Posterior vena cava (tissue), 2 donors: ENCODE measurements at places on chromosomes 3 and 15. TPM values are rescaled to one million over a fixed set of nuclear protein-coding genes. Genes with fewer than 3 reads are reported as not detected.

The LHFPL4 gene
- total RNA-seq, result not detected

The COL7A1 gene
- total RNA-seq, result 4.2 TPM

- no peak for DNase-seq
Measured at GRCh38 chr3:158354713-158355112, 216.3 kb upstream of the MLF1 start.

The PARP15 gene
- total RNA-seq, result 2.5 TPM

The IGSF10 gene
- 5.7 TPM for total RNA-seq

DNA sequence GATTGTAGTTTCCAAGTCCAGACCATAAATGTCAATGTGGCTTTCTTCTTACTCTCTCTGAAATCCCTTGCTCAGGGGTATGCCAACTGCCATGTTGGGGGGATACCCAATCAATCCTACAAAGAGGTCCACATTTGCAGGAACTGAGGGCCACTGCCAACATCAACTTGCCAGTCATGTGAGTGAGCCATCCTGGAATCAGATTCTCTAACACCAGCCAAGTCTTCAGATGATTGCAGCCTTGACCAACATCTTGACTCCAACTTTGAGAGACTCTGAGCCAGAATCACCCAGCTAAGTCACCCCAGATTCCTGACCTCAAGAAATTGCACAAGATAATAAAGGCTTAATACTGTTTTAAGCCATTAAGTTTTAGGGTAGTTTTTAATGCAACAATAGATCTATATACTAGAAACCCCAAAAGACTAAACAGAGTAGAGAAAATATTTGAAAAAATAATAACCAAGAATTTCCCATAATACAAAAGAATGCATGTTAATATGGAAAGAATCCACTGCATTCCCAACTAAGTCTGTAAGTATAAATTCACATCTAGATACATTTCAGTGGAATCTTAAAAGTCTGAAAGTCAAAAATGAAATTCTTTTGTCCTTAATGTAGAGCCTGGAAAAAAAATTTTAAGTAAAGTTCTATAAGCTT, 22.4 kb downstream of the ISG20 start:
- DNase-seq, result no peak

DNA sequence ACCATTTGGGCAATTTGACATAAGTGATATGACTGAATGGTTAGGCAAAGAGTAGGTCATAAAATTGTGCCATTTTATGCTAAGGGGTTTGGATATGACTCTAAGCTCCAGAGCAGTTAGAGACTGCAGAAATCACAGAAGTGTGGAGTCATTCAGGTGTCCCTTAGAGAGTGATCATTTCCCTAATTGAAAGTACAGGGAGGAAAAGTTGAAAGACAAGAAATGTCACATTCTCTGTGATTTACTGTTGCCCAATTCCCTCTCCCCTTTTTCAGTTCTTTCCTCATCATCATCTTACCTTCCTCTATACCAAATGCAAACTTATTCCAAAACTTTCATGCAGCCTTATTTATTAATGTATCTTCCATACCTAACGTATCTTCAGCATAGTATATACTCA, 2.7 kb upstream of the GOLGB1 start:
- no peak for DNase-seq

- no peak for DNase-seq
Measured at GRCh38 chr15:33013827-33014445, 180.6 kb downstream of the FMN1 start.

DNA sequence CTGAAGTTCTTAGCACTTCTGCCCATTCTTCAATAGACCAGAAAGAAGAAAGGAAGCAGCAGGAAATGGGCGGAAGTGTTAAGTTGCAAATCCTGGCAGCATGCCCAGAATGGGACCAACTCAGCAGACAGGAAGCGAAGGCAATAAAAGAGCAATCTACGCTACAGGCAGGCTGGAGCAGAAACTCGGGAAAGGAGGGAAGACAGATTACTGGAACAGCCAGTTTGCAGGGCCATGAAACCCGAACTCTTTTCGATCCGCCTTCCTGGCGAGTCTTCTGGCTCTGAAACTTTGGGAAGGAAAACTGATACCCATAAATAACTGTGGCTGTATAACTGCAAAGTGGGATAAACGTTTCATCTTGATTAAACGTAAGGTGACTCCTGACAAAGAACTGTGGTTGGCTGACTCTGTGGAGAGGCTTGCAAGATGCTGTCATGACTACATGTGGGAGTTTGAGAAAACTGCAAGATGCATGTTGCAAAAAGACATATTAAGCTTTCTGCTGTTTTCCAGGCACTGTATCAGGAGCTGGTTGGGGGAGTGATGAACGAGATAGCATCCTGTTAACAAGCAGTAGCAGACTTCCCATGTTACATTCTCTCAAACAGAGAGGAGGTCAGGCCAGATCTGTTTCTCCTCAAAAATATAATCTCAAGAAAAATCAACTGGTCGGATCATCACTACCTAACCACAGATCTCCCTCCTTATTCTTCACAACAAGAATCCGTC, 67.8 kb downstream of the FMN1 start:
- peak; percentile 89 for DNase-seq

DNA sequence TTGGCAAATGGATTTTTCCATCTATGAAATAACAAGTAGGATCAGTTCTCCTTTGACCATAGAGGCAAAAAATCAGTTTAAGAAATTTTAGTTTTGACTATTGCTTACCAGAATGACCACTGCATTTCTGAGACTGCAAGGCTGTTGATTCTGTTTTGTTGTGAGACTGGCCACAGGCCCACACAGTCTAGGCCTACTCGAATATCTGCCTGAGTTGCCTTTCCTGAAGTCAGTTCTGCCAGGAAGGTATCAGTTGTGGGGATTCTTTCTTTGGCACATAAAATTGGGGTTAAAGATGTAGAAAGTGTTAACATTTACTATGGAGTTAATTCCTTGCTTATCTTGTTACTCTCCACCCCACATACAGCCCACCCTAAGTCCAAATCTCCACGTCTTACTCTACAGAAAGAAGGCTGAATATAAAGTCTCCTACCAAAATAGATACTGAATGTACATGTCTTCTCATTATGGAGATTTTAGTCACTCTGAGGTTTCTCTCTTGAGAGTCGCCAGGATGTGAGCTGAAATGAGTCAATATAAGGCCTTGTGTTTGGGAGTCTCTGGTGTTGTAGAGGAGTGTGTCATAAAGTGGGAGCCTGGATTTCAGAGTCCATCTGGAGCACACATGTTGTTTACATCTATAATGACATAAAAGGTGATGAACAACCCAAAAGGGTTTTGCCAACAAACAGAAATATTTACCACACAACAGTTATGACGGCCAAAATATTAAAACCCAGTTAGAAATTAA, 45.0 kb upstream of the WWTR1 start:
- DNase-seq, result no peak

DNA sequence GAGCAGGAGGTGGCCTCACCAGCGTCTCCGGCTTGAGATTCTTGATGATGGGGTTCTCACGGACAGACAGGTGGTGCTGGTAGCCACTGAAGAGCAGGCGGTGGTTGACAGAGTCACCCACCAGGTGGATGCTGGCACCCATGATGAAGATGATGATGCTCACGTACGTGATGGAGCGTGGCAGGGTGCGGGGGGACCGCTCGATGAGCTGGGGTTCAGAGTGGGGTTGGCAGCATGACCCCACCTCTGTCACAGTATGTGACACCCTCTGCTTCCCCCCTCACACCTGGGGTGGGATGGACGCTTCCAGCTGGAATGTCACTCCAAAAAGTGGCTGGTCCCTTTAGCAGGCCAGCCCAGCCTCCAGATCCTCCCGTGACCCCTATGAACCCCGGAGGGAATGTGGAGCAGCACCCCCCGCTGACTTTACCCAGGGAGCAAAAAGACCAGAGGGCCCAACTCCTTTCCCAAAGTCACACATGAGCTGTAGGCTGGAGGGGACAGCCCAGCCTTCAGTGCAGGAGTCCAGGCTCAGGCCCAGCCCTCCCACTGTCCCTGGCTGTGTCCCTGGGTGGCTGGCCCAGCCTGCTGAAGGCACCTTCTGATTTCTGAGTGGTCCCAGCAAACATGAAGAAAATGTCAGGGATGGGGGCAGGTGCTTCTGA, 6.7 kb upstream of the CALML4 start:
- peak; percentile 81 for DNase-seq

- no peak for DNase-seq
Measured at GRCh38 chr3:189457201-189457607, 174.0 kb upstream of the TP63 start.

DNA sequence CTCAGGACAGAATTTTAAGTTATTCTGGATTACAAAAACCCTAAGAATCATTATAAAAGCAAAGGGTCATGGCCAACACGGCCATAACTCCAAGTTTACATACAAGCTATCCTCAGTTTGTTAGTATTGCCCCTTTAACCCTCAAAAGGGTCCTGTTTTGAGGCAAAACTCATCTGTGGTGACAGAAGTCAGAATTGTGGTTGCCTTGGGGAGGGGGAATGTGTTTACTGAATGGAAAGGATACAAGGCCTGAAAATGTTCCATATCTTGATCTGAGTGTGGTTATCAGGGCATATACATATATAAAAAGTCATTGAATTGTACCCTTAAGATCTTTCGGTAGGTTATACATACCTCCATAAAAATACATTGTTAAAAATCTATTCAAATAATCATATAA, 2.1 kb downstream of the SFMBT1 start:
- DNase-seq, result no peak

DNA sequence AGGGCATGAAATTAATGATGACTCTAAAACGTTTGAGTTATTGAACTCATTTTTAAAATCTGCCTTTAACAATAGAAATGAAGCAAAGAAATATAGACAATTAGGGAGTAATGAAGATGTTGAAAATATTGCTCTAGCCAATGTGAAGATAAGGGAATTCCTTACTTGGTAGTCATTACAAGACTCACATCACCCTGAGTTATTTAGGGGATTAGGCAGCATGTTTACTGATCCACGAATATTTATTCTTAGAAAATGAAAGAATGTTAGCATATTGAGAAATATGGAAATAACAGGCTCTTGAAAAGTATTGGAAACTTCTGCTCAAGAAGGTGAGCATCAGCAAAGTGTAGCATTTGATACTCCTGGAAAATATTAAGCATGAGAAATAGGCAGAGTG, 398.1 kb upstream of the ARPP21 start:
- DNase-seq, result no peak
